Fibroblast of pulmonary artery (primary cell): ENCODE measurements at places on chromosomes 16 and 17.

GRCh38 chr17:27984816-27985215 is 57.7 kb upstream of the NLK start:
- DNase-seq, result no peak

DNA sequence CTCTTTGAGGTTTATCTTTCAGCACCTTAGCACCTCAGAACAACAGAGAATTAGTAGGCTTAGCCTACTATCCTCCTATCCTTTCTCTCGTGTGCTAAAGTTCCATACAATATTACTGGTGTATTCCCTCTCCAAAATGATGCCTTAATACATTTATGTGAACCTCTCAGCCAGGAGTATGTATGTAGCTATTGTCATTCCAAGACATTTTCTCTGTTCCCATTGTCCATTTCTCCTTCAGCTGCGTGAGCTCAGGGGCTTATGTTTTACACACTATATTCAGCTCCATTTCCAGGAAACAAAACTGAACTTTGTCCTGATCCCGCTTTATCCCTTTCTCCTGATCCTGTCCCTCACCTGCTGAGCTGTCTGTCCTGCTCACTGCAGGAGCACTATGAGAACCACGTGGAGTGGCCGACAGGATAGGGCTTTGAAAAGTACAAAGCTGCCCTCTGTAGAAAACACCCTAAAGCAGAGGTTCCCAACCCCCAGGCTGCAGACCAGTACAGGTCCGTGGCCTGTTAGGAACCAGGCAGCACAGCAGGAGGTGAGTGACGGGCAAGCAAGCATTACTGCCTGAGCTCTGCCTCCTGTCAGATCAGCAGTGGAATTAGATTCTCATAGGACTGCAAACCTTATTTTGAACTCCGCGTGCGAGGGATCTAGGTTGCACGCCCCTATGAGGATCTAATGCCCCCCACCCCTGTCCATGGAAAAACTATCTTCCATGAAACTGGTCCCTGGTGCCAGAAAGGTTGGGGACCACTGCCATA is 55.7 kb downstream of the CENPV start:
- no peak for DNase-seq

GRCh38 chr16:46774743-46775177 is 26.6 kb upstream of the MYLK3 start:
- DNase-seq, result no peak

DNA sequence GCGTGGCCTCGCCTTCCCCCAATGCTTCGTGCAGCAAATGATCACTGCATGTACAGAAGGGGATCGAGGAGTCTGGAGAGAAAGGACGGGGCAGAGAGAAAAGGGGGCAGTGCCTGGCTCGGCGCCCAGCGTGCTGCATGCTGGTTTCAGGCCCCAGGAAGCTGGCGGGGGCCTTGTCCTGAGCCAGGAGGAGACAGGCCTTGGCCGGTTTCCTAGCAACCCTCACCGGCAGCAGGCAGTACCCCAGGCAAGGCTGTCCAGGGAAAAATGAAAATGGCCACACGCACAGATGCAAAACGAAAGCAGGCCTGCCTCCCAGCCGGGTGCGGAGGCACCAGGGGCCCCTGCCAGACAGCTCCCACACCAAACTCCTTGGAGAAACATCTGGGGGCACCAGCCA is 126.3 kb downstream of the ZFHX3 start:
- peak; percentile 71 for DNase-seq

GRCh38 chr17:60353773-60354172 is 38.2 kb downstream of the USP32 start:
- DNase-seq, result no peak

- no peak for DNase-seq
These were observed 59.9 kb downstream of the ABR start for GRCh38 chr17:1119924-1120323.

DNA sequence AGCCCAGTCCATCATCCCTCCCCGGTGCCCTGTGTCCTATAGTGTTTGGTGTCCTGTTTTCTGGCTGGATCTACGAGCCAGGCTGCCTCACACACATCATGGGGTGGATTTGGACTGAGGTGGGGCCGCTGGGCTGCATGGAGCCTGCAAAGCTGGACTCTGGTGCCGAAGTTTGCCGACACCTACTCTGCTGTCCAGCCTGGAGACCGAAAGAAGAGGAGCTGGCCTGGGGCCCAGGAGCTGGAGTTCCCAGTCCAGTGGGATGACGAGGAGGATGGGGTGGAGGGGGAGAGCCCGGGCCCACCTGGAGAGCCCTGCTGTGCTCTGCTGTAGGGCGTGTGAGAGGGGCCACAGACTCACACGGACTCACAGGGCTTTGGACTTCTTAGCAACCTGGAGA is 40.3 kb upstream of the ENPP7 start:
- no peak for DNase-seq

DNA sequence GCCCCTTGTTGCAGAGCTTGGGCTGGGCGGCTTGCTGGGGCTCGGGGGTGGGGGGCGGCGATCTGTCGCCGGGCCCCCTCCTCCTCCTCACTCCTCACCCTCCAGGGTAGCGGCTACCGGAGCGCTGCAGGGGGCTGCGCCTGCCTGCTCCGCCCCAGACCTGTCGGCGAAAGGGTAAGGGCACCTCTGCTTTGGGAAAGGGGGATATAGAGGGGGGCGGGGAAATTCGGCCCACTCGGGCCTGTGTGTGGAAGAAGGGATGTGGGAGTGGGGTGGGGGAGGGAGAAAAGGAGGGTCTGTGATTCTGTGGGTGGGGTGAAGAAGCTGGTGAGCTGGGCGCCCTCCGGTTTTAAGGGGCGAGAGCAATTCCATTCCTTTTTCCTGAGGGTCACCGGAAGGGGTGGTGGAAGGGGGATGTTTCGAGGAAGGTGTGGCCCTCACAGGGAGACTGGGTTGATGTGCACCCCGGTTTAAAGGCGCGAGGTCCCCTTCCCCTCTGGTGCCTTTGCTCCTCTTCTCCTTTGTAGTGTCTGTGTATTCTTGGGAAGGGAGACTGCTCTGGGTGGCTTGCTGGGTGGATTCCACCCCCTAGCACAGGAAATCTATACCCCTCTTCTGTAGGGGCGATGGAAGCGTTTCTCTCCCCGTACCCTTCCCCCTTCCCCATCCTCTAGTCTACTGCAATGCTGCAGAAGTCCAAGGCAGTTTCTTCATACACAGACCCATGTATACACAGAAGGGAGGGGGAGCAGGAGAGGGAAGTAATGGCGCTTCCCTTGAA is 878 bp downstream of the TAOK1 start:
- DNase-seq, result peak; percentile 49

DNA sequence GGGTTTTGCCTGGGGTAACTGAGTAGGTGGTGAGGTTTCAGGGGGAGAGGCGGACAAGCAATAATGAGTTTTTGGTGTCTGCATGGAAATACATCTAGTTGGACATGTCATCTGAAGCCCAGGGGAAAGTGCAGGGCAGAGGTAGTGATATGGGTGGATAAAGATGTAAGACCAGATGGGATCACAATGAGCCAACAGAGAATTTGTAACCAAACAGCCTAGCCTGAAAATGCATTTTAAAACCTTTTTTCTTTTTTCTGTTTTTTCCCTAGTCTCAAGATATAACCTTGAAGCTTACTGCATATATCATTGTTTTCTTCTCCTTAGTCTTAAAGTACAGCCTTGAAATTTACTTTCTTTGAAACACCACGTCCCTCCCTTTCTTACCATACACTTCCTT is 3.7 kb upstream of the ZNF19 start:
- no peak for DNase-seq

DNA sequence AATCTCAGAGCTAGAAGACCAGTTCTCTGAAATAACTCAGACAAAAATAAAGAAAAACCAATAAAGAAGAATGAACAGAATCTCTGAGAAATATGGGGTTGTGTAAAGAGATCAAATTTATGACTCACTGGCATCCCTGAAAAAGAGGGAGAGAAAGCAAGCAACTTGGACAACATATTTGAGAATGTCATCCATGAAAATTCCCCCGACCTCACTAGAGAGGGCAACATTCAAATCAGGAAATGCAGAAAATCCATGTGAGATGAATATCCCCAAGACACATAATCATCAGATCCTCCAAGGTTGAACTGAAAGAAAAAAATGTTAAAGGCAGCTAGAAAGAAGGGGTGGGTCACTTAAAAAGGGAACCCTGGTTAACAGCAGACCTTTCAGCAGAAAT is 32.1 kb downstream of the TANC2 start:
- DNase-seq, result no peak

DNA sequence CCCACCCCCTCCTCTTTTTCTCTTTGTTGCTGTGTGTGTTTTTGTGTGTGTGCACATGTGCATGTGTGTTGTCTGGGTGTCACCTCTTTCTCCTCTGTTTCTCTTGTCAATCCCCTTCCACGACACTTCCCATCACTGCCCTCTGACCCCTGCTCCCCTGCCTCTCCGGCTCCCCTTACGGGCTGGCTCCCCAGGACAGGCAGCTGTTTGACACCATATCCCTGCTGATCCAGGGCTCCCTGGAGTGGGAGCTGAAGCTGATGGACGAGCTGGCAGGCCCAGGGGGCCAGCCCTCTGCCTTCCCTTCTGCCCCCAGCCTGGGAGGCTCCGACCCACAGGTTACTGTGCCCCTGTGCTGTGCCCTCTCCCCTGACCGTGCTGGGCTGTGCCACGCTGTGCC is 15.2 kb upstream of the ABCC3 start:
- DNase-seq, result no peak

GRCh38 chr17:31366088-31366487 is 25.4 kb upstream of the RAB11FIP4 start:
- DNase-seq, result no peak
